ENCODE measurements at places on chromosomes 1 and 21. TPM values are rescaled to one million over a fixed set of nuclear protein-coding genes. Genes with fewer than 3 reads are reported as not detected.

GRCh38 chr21:41199123-41199522 lies 31.2 kb downstream of the BACE2 start:
- no peak for DNase-seq

Gene HNRNPU
- total RNA-seq: 248 TPM

Gene PRDM15
- 6.2 TPM for total RNA-seq

DNA sequence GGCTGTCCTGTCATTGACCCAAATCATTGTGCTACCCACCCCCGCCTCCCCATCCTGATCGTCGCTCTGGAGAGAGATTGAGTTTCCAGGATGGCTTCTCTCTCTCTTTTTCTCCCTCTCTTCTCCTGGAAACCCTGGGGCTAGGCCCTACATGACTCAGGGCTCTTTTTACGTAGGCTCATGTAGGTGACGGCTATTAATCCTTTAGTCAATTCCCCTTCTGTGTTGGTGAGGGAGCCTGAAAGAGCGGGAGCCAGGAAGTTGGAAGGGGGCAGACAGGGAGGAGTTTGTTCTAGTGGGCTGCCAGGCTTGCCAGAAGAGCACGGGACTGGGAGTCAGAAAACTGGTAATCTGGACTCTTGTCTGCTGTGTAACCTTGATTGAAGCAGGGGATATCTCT lies 9.7 kb downstream of the ATP2B4 start:
- DNase-seq: no peak

Gene AIRE
- 0.06 TPM for total RNA-seq

GRCh38 chr21:37751268-37751975 lies 164.8 kb downstream of the KCNJ6 start:
- DNase-seq: no peak

DNA sequence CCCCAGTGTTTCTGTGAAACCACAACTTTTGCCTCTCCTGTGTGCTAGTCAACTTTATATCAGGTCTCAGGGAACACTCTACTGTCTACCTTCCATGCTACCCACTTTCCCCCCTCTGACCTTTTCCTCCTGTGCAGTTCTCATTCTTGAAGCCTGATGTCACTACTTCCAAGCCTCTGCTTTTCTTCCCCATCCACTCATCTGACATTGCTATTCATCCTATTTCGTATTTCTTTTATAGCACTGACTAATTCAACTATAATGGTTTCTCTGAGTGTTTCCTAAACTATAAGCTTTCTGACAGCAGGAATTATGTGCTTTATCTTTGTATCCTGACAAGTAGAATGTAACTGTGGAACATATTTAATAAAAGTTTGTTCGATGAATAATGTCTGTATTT lies 18.2 kb upstream of the DPH5 start:
- no peak for DNase-seq

Gene ZC3H11A
- total RNA-seq: 71.4 TPM

Gene SPRR1A
- total RNA-seq: not detected

GRCh38 chr21:25298512-25299491 lies 308.5 kb downstream of the MRPL39 start:
- no peak for DNase-seq

Gene PIK3CD
- 44.2 TPM for total RNA-seq

Gene TEKT2
- 0.32 TPM for total RNA-seq

Gene GLRX2
- 19.4 TPM for total RNA-seq

DNA sequence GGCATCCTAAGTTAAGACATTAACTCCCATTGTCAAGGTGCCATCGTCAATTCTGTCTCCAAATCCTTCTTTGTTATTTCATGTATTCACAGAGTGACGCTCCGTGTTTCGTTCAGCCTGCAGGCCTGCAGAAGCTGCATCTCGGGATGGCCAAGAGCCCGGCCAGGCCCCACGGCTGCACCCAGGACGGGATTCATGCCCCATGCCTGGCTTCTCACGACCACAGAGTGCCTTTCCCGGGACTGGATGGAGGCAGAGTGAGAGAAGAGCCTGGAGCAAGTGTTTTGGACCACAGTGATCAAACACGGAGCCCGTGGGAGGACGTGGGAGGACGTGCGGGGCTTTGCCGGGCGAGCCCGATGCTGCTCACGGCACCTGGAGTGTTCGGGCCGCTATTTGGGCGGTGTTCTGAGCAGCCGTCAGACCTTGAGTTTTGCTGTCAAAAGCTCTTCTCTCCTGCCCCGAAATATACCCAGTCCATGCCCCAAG lies 56.8 kb downstream of the COL6A1 start:
- no peak for DNase-seq

- no peak for DNase-seq
Measured at GRCh38 chr1:44221769-44222168, 8.5 kb downstream of the DMAP1 start.

DNA sequence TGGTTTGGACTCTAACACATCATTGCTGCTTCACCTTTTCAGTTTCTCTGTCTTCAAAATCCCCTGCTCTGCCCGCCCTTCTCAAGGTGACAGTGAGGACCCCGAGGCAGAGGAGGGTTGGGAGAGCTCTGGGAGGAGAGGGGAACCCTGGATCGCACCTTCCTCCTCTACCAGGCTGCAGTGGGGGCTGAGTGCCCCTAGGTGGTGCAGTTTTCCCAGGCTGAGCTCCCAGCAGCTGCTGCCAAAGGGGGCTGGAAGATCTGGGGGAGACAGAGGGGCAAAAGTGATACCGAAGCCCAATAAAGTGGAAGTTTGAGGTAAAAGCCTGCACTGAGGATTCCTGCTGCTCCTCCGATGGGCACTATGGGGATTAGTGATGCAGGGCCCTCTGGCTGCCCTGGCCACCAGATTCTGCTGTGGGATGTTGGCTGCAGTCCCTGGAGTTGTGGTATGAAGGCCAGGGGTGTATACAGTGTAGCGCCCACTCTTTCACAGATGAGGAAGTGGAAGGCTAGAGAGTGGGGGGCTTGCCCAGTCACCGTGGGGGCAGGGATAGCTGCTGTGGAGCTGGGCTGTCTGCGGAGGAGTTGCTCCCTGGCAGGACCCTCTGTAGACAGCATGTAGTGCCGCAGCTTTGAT lies 40.7 kb upstream of the SCMH1 start:
- DNase-seq: no peak

DNA sequence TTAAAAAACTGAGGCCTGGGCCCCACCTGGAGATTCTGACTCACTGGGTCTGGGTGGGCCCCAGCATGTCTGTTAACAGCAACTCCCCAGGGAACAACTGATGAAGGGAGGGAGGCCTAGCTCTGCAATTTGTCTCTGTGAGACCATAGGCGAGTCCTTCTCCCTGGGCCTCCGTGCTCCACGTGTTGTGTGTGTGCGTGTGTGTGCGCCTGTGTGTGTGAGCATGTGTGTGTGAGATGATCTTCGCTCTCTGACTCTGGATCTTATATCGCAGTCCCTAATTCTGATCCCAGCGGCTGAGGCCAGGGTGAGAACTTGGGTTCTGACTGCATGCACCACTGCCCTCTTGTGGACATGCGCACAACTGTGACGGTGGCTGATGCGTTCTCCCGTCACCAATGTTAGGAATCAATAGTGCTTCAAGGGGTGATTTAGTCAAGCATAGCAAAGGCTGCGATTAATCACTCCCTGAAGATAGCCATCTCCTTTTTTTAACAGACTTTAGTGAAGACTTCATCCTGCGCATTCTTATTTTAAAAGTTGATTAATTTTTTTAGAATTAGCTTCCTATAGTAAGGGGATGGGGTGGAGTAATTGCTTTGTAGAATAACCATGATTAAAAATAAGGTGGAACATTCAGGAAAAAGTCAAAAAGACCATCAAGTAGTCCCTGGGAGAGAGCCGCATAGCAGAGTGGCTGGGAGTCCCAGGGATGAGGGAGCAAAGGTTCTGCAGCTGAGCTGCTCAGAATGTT lies 62.4 kb upstream of the USP24 start:
- DNase-seq: peak; percentile 76

- no peak for DNase-seq
Measured at GRCh38 chr1:5342172-5342571, 650.1 kb downstream of the NPHP4 start.

DNA sequence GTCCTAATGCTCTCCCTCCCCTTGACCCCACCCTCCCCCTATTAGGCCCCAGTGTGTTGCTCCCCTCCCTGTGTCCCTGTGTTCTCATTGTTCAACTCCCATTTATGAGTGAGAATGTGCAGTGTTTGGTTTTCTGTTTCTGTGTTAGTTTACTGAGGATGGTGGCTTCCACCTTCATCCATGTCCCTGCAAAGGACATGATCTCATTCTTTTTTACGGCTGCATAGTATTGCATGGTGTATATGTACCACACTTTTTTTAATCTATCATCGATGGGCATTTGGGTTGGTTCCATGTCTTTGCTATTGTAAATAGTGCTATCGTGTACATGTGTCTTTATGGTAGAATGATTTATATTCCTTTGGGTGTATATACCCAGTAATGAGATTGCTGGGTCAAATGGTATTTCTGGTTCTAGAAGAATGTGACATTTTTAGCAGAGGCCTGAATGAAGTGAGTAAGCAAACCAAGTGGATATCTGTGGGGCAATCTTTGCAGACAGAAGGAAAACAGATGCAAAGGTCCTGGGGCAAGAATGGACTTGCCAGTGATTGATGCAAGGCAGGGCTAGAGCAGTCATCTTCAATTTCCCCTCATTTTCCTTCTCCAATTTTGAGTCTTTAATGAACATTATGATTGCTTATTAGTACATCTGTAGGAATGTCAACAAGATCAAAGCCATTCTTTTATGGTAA lies 50.2 kb downstream of the UBE4B start:
- DNase-seq: no peak

Gene FOXO6
- total RNA-seq: 0.63 TPM

GRCh38 chr1:61626816-61627215 lies 98.1 kb downstream of the TM2D1 start:
- no peak for DNase-seq

GRCh38 chr1:236507022-236507700 lies 16.6 kb upstream of the LGALS8 start:
- no peak for DNase-seq

Gene CLK2
- total RNA-seq: 45.4 TPM

GRCh38 chr1:59298710-59299346 lies 1.9 kb downstream of the FGGY start:
- DNase-seq: no peak

DNA sequence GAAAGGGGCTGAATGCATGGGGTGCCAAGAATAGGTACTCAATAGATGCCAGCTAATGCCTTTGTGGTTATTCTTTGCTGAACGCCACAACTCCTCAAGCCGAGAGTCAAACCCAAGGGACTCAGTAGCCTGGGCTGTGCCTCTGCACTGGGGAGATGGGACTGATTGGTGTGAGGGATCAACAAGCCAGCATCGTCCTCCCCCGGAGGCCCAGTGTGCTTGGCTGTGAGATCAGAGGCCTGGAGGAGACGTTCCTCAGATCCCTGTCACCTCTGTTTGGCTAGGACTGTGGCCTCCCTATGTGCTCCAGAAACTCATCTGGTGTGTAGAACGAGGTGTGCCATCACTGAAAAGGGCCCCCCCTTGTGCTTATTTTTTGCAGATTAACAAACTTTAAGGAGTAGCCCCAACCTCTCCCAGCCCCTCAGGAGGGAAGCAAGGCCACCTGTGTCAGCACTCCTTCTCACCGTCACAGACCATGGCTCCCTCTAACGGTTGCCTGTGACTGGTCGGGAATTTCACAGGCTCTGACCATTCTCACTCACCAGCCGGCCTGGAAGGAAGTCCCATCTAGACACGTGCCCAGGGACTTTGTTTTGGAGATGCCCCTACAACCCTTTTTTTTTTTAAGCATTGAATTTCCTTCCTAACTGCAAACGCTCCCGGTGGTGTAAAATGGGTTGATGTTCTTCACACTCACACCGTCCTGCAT lies 194.0 kb upstream of the VAMP3 start:
- DNase-seq: no peak

GRCh38 chr21:44919111-44919912 lies 1.4 kb downstream of the ITGB2 start:
- peak; percentile 91 for DNase-seq

GRCh38 chr1:7827126-7827955 lies 25.5 kb downstream of the UTS2 start:
- peak; percentile 40 for DNase-seq

DNA sequence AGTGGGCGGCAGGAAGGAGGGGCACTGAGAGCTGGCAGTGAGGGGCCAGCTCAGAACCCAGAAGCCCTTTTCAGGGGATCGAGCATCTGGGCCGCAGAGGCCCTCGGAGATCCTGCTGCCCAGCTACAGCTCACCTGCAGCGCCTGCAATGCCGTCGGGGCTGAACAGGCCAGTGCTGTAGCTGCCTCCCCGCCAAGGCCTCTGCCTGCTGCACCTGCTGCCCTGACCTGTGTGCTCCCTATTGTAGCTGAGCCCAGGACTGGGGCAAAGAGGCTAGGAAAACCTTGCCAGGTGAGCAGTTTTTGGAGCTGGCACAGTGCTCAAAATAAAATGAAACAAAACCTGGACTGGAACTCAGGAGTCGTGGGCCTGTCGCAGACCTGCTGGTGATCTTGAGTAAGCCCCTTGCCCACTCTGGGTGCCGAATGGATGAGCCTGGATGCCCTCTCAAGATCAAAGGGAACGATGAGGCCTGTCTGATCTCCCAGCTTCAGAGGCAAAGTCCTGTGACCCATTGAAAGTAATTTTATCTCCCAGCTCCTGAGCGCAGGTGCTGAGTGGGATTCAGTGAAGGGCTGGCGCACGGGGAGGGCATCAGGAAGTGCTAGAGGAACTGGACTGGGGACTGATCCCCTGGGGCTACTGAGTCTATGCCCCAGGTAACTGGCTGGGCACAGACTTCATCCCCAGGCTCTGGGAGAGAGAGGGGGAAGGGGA lies 154.6 kb downstream of the FOXD2 start:
- no peak for DNase-seq

GRCh38 chr1:151246786-151247185 lies 7.7 kb upstream of the PSMD4 start:
- DNase-seq: no peak

All from left lung (tissue), 14 donors.